AG08395 (cell line): ENCODE measurements at places on chromosomes 5 and 9.

- DNase-seq, result peak; percentile 68
Observed at GRCh38 chr5:13567819-13568218, 376.7 kb downstream of the DNAH5 start.

DNA sequence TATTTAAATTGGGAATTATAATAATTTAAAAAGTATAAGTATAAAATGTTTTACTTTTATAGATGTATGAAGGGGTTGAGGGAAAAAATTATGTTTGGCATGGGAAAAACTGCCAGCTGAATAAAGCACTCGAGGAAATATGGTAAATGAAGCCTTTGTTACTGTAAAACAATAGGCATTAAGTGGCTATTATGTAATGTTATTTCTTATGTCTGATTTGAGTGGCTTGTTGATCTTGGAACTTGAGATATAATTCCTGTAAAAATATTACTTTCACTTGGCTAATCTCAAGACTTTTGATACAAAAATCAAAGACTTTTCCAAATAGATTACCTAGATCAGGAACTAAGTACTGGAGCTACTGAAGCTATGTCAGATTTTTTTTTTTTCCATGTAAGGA is 182.9 kb downstream of the CD180 start:
- DNase-seq, result no peak

DNA sequence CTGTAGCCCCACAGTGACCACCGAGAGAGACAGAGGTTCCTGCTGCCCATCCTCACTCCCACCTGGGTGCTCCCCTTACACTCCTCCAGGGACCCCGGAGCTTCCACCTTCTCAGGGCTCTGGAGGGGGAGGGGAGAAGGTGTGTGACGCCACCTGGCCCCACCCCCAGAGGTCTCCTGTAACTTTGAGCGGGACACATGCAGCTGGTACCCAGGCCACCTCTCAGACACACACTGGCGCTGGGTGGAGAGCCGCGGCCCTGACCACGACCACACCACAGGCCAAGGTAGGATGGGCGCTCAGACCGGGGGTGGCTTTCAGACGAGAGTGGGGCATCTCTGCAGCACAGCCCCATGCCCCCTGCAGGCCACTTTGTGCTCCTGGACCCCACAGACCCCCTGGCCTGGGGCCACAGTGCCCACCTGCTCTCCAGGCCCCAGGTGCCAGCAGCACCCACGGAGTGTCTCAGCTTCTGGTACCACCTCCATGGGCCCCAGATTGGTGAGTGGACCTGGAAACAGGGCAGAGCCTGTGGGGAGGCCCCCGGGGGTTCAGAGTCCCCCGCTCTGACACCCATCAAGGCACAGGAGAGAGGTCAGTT is 4.5 kb downstream of the MAMDC4 start:
- no peak for DNase-seq

- DNase-seq, result peak; percentile 26
Observed at GRCh38 chr9:76194896-76195295, 199.3 kb downstream of the RFK start.

DNA sequence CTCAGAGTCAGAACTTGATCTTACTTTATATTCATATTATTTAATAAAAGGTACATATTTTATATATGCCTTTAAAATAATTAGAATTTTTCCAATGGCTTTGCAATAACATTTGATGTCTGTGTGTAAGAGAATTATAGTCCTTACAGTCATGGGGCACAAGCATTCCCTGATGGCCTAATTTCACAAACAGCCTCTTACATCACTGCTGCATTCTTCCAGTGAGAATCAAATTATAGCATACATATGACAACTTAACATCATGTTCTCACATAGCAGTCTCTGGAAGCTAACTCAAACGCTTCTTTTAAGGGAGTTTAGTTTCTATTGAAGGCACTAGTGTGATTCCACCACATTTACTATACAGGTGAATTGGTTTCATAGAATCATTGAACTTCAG is 15.3 kb upstream of the PRUNE2 start:
- no peak for DNase-seq

DNA sequence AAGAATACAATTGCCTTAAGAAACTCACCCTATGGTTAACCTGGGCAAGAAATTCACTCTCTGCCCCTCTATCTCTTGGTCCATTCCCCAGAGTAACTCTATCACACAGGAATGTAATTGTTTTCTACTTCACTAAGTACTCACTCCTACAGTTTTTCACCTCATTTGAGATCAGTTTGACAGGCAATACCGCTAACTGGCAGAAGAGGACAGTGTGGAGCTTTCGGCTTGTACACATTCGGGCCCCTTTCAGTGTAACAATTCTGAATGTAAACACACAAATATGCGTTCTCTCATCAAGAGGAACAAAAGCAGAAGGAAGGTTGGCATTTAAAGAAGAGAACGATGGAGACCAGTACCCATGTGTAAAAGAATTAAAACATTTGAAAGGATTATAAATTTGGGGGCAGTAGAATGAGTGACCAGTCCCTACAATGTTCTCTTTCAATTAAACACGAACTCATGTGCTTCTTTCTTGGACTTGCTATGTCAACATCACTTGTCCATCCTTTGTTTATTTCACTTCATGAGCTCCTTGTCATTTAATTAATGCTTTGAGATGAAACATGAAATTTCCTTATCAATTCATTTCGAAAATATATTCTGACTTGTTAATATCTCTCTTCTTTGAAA is 188.5 kb upstream of the GRAMD2B start:
- no peak for DNase-seq

DNA sequence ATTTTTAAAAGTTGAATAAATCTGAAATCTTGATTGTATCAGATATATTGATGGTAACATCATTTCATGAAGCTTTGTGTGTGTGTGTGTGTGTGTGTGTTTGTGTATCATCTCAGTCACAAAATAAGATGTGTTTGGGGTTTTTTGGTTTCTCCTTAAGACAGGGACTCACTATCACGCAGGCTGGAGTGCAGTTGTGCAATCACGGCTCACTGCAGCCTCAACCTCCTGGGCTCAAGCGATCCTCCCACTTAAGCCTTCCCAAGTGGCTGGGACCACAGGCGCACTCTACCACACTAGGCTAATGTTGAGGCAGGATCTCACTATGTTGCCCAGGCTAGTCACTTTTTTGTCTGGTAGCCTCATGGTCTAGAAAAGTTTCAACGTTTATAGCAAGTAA is 83.4 kb upstream of the DMRT1 start:
- no peak for DNase-seq

DNA sequence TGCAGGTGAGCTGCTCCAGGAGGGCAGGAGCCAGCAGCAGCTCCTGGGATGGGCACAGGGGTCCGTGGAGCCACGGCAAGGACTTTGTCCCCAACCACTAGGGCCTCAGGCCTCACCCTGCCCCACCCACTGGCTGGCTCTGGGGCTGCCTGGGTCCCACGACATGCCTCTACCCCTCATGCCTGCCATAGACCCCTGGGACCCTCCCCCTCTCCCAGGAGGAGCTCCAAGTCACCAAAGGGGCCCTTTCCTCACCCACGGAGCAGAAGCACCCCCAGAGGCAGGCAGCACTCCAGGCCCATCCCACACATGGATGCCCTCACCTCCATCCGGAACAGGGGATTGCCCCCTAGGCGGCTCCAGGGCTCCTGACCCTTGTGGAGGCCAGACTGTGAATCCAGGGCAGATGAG is 6.5 kb downstream of the ABCA2 start:
- no peak for DNase-seq

GRCh38 chr9:5442400-5443011 is 4.8 kb upstream of the PLGRKT start:
- peak; percentile 45 for DNase-seq

DNA sequence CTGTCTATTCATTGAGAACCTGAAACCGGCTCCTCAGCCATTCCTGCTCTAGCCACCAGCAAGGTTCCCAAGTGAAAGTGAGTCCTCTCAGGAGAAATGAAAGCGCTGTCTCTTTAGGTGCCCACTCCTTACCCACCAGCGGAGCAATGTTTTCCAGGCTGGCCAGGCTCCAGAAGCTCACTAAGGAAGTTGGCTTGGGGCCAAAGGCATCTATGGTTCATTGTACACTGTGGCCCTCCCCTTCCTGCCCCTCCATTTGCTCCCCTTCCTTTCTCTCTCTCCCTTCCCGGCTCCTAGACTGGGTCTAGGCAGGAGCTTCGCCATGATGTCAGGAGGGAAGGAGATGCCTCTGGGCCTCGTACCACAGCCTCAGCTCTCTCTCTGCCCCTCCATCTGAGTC is 1.1 kb upstream of the GABRP start:
- DNase-seq, result no peak

DNA sequence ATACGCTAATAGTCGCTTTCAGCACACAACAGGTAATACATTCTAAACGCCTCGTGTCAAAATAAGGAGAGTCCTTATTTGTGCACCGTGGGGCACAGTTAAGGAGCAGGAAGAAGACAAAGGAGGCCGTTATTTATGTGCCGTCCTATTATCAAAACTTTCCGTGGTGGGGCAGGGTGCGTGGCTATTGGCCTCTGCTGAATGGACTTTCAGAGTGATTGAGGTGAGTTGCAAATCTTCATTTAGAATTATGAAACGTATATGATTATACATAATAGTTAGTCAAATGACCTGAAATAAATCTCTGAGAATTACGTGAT is 833 bp downstream of the C5orf24 start:
- DNase-seq, result no peak

DNA sequence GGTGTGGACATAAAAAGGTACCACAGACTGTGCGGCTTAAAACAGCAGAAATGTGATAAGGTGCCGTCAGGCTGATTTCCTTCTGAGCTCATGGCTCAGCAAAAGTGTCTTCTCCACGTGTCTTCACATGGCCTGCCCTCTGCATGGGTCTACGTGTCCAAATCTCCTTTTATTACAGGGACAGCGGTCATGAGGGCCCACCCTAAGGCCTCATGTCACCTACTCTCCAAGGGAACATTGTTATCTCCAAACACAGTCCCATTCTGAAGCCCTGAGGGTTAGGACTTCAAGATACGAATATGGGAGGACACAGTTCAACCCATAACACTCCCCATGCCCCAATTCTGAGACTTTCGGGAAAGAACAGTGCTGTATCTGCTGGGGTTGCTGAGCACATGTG is 35.2 kb downstream of the COL23A1 start:
- DNase-seq, result no peak

DNA sequence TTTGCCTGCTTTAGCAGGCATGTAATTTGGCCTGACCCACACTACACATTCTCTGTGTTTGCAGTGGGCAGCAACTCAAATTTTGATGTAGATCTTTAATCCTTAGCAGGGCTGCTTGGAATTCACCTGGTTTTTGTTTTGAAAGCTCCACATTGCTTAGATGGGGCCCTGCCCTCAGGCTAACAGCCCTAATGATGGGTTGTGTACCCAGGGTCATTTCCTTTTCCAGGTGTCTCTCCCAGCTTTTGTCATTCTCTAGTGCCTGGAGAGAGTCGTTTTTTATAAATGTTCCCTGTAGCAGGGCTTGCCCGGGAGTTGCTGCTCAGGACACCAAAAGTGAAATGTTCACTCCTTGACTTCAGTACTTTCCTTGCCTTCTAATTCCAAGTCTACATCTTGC is 126.3 kb downstream of the TRIO start:
- DNase-seq, result no peak

DNA sequence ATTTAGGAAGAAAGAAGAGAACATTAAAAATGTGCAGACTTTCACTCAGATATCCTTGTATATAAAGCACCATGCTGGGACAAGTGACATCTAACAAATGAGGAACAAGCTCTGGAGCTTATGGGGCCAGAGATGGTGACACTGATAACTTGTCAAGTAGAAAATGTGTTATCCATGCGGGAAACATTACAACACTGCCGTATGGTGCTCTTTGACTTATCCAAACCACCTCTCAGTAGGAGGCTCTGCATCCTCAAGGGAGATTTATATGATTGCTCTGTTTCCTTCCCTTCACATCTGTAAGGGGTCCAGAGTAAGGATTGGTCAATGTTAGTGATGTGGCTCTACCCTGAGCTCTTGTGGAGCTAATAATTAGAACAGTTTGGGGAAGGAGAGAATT is 23.5 kb downstream of the KCTD16 start:
- no peak for DNase-seq

DNA sequence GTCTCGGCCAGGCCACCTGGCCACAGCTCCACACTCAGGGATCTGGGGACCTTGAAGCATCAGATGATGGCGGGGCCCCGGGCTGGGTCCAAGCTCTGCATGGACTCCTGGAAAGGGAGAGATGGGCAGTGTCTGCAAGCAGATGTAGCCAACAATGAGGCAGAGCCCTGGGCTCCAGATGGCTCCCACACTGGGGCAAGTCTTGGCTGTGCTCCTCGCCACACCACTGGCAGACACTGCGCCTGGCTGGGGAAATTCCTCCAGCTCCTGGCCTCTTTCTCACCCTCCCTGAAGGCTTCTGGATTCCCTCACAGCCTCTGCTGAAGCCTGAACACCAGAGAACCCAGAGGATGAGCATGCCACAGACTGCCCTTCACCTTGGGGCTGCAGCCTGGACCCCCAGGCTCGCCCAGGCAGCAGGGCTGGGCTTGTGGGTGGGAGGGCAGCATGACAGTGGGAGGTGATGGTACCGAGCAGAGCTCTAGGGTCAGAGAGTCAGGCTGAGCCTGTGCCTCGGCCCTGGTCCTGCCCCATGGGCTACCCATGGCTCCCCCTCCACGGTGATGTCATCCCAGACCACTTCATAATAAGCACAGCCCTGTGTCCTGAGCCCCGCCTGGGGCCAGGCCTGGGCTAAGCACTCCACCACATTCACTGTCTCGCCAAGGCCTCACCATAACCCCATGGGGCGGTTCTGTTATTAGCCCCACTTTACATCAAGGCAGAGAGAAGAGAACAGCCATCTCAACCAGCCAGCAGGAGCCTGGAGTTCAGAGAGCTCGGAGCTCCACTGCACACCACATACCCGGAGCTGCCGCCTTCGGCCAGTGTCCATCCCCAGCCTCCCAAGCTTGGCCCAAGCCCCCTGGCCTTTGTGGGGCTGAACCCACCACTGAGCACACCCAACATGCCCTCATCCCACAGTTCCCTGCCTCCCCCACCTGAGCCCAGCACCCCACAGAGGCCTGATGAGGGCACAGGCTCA is 62.2 kb upstream of the ADAMTS2 start:
- DNase-seq, result peak; percentile 81

DNA sequence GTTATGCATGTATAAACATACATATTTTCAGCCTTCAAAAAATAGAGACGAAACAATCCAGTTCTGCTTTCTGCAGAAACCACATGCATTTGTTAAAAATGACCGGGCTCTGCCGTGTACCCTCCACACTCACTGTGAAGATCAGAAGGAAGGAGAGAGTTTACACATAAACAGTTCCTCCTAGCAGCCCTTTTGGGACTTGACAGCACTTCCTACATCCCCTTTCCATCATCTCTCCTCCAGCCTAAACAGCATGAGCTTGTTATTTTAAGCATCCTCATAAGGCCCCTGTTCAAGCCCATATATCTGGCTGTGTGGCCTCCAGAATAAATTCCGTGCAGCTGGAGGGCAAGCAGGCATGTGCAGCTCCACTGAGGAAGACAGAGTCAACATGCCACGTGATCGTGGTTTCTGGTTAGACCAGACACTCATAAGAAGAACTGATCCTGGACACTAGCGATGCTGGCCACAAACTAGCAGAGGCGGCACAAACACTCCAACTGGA is 42.2 kb downstream of the NIPAL4 start:
- no peak for DNase-seq
